ENCODE measurements at places on chromosomes 16 and 17.
A peak's percentile ranks its signal among the peaks of the same experiment; 100 is the strongest.

GRCh38 chr17:2602597-2603017 is 9.2 kb downstream of the PAFAH1B1 start:
- no peak for ATAC-seq

DNA sequence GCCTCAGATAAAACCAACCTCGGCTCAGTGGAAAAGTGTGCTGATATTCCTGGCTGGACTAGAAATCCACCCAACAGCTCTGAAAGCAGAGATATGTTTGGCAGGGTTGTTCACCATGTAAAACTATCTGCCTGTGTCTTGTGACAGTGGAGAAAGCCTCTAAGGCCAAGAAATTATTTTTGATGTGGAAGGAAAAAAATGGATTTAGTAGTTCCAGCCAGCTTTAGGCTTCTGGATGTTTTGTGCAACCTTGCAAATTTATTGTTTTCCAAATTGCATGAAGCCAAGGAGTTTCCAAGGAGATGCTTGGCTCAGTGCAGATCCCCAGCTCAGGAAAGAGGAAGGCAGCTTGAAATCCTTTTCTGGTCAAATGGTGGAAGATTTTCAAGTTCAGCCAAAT is 31.6 kb downstream of the TEKT5 start:
- peak; percentile 34 for ATAC-seq

DNA sequence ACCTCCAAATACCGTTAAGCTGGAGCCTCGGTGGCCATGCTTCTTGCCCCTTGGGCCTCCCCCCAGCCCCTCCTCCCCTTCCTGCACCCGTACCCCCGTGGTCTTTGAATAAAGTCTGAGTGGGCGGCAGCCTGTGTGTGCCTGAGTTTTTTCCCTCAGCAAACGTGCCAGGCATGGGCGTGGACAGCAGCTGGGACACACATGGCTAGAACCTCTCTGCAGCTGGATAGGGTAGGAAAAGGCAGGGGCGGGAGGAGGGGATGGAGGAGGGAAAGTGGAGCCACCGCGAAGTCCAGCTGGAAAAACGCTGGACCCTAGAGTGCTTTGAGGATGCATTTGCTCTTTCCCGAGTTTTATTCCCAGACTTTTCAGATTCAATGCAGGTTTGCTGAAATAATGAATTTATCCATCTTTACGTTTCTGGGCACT is 928 bp downstream of the HBA1 start:
- ATAC-seq: no peak

- ATAC-seq: peak; percentile 53
Measured at GRCh38 chr17:78343187-78343542, 16.7 kb downstream of the SOCS3 start.

DNA sequence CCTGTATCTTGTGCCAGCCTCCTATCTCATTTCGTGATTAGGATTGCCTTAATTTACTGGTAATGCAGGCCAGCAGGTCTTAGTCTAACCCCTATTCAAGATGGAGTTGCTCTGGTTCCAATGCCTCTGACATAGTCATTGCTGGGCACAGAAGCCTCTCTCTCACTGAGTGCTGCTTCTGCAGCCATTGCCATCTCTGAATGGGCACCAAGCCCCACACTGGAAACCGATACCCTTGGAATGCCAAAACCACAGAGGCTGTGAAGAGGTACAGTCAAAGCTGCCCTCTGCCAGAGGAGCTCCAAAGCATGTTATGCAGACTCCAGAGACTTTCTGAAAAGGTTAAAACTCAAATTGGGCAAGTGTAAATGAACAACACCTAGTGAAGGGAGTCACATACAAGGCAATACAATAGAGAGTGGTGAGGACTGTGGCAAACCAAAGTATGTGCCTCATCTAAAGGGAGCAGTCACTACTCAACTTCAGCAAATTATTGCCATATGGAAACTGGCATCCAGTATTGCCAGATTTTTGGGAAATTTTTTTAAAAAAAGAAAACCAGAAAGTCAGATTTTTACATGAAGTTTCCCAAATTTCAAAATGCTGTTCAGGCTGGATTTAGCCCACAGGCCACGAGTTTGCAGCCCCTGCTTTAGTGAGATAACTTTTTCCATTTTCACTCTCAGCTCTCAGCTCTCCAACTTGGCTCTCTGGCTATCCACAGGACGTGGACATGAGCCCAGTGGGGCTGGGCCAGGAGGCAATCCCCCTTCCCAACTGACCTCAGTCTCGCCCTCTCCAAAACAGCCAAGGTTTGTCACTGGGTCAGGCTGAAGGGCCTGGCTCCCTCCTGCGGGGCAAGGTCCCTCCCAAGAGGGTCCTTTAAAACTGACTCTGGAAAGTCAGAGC is 2.1 kb upstream of the MMP2 start:
- ATAC-seq: peak; percentile 19

DNA sequence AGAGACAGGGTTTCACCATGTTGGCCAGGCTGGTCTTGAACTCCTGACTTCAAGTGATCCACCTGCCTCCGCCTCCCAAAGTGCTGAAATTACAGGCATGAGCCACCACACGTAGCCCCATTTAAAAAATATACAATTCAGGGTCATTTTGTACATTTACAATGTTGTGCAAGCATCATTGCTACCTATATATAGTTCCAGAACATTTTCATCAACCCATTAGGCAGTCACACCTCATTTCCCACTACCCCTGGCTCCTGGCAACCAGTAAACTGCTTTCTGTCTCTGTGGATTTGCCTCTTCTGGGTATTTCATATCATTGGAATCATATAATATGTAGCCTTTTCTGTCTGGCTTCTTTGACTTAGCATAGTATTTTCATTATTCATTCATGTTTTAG is 6.7 kb downstream of the LRRC36 start:
- ATAC-seq: no peak
